ENCODE measurements at places on chromosomes 3 and 15.

DNA sequence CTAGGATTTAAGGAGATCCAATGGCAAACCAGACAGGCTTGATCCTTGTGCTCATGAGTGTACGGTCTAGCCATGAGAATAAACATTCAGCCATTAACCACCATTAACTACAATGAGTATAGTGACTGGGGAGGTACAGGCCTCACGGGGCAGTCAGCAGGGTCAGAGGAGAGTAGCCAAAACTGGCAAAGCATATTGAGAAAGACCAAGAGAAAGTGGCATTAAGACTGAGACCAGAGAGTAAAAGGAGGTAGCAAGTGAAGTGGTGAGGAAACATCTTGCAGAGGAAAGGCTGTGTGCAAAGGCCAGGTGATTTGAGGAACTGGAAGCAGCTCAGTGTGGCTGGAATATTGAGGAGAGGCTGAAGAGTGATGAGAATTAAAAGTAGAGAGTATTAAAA lies 407.2 kb upstream of the LMCD1 start:
- no peak for DNase-seq

GRCh38 chr15:65930134-65930533 lies 60.8 kb downstream of the RAB11A start:
- DNase-seq = no peak

DNA sequence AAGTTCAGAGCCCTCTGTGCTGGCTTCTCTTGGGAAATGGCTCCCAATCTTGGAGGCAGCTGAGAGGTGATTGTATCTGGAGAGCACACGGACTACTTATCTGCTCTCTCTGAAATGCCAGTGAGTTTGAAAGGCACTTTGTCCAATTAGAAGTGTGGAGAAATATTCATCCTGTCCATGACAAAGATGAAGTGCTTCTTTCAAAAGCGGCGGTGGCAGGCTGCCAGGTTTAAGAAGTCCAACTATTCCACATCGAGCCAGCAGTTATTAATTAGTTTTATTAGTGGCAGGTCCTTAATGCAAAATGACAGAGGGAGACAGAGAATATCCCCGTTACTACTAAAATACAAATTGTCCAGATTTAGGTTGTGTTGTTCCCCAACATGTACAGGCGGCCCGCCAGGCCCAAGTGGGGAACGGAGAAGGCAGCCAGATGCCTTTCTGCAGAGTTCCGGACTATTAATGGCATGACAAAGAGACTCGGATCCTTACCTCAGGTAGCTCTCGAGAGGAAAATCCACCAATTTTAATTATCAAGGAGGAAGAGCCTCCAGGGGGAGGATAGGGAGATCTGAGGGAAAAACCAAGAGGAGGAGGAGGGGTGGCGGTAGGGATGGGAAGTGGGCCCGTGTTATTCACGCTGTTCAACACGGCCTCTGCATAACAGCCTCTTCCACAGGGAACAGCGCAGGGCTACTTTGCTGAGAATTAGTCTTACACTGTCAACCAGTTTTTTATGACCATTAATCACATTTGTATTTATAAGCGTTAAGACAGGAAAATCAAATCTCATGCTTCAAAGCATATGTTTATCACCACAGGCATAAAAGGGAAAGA lies 42.0 kb downstream of the RORA start:
- DNase-seq = no peak

- no peak for DNase-seq
Measured at GRCh38 chr15:95988574-95988887, 342.0 kb upstream of the NR2F2 start.

DNA sequence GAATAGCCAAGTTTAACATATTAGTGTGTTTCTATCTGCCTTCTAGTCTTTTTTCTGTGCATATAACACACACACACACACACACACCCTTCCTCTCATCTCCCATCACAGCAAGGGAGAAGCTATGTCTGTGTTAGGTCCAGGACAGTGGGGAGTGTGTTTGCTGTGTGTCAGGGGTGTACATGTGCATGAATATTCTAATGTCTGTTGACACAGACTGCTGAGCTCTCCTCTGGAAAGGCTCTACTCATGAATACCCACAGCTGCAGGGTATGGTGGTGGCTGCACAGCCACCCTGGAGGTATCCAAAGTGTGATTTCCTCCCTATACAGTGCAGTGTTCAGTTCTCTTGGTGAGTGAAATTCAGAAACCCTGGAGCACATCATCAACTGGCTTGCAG lies 42.9 kb downstream of the ARNT2 start:
- DNase-seq = no peak

DNA sequence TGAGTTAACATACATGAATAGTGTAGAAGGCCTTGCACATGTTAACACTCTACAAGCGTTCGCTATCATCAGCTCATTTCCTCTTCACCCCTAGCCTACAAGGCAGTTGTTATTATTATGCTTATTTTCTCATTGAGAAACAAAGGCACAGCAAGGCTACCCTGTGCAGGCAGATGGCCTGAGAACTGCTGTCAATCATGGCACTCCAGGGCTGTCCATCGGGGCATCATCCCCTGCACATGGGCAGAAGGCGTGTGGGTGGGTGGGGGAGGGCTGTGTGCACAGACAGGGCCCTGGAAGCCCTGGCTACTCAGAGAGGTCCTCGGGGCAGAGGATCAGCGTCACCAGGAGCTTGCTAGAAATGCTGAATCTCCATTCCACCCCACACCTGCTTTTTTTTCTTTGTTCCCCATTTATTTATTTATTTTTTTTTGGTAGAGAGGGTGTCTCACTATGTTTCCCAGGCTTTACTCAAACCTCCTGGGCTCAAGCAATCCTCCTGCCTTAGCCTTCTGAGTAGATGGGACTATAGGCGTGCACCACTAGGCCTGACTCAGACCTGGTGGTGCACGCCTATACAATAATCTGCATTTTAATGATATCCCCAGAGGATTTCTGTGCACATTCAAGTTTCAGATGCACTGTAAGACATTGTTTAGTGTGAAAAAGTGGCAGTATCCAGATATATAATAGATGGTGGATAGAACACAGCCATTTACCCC lies 9.6 kb upstream of the ZXDC start:
- DNase-seq = no peak

- DNase-seq = no peak
Measured at GRCh38 chr15:89806210-89806558, 8.5 kb downstream of the ANPEP start.

DNA sequence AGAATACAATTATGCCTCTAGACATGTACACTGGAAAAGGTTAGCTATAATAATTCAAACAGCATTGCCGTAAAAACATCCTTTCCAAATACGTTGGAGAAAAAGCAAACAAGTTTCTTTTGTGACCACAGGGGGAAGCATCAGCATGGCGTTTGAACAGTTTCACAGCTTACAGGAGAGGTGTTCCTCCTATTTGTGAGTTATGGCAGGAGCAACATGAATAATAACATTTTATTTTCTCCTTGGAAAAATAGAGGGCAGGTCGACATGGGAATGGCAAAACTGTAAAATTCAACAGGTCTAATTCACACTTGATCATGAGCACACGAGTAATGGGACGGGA lies 39.7 kb upstream of the GADL1 start:
- DNase-seq = no peak

DNA sequence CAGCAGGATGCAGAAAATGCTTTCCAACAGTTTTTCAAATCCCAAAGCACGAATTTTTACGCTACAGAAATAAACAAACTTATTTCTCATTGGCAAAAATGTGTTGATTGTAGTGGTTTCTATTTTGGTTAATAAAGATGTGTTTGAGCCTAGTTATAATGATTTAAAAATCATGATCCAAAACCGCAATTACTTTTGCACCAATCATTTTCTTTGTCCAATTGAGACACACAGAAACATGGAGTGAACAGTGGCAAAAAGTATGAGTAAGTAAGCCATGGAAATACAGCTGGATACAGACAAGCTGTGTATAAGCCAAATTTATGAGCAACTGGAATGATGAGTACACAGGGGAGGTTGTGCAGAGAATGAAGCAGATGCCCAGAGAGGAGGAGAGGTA lies 427.9 kb downstream of the NTRK3 start:
- DNase-seq = no peak

DNA sequence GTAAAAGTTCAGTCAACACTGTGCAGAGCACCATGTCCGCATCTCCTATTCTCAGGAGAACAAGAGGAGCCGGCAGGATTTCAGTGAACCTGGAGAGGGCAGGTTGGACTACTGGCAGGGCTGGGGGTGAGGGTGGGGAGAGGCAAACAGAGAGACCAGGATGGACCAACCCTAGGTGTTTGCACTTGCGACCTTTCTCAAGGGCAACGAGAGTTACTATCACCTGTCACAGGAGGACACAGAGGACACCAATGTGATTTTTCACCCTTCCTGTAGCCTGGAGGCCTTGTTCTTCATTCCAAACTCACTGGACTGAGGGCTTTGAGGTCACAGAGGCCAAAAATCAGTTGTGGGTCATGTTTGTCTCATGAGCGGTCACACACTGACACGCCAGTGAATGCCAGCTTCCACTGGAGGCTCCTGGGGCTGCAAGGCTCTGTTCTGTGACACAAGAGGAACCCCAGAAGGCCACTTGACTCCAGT lies 89.5 kb downstream of the CPN2 start:
- DNase-seq = no peak
